Stimulated activated CD8-positive, alpha-beta memory T cell treated with anti-CD3 and anti-CD28 coated beads, Interleukin-4, amount 100 ng/mL, for 4 hours (primary cell): ENCODE measurements at places on chromosomes 5 and 9.

GRCh38 chr5:81425569-81425968, 31.6 kb upstream of the ACOT12 start:
- no peak for DNase-seq

DNA sequence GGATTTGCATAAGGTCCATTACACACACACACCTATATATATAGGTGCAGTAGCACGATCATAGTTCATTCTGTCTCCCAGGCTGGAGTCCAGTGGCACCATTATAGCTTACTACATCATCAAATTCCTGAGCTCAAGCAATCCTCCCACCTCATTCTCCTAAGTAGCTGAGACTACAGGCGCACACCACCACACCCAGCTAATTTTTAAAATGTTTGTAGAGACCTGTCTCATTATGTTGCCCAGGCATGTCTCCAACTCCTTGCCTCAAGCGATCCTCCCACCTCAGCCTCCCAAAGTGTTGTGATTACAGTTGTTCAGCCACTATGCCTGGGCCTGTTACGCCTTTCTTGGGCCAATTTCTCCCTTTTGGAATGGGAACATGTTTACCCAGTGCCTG, 39.7 kb downstream of the DNAJB5 start:
- no peak for DNase-seq

GRCh38 chr5:39226558-39226957, 7.2 kb upstream of the FYB1 start:
- no peak for DNase-seq

DNA sequence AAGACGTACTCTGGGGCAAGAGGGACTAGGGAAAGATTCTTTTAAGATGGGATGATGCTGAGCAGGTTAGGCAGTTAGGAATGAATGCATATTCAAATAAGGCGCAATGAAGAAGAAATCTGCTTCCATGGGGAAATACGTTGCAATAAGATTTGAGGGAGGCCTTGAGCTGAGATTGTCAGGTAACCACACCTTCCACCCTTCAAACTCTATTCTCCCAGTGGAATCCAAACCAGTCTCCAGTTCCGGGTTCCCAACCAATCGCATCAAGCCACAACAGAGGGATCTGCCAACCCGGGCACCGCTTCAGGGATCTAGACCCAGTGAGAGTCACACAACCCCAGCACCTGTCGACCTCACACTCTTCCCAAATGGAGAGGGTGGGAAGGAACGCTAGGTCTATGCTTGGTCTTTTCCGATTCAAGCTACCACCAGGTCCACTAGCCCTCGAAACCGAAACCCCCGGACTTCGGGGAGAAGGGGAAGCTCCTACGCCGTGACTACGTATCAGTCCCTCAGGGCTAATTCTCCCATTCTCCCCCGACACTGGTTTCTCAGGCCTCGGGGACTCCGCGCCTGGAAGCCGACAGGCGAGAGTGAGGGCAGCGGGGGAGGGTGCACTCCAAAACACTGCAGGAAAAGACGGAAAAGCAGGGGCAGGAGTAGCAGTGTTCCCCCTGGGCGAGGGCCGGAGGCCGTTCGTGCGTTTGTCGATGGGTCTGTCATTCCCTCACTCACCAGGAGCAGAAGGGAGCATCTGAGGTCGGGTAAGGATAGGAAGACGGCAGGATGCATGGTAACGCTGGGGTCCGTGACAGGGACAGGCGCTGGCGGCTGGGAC, 534 bp downstream of the ERP44 start:
- no peak for DNase-seq

DNA sequence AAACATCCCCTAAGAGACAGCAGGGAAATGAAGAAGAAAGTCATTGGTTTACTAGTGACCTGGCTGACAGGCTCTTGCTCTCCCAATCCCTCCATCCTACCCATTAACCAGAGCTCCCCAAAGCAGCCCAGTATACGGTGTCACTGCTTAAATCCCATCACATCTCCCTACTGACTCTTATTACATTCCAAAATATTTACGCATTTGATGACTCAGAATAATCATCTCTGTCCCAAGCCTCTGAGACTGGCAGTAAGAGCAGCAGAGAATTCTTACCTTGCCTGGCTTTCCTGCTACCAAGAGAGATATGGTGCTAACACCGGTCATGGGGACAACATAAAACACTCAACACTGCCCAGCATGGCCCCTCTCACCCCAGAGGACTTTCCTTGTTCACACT, 20.2 kb upstream of the WHRN start:
- no peak for DNase-seq

GRCh38 chr5:68440651-68441050, 225.1 kb downstream of the PIK3R1 start:
- DNase-seq, result no peak

DNA sequence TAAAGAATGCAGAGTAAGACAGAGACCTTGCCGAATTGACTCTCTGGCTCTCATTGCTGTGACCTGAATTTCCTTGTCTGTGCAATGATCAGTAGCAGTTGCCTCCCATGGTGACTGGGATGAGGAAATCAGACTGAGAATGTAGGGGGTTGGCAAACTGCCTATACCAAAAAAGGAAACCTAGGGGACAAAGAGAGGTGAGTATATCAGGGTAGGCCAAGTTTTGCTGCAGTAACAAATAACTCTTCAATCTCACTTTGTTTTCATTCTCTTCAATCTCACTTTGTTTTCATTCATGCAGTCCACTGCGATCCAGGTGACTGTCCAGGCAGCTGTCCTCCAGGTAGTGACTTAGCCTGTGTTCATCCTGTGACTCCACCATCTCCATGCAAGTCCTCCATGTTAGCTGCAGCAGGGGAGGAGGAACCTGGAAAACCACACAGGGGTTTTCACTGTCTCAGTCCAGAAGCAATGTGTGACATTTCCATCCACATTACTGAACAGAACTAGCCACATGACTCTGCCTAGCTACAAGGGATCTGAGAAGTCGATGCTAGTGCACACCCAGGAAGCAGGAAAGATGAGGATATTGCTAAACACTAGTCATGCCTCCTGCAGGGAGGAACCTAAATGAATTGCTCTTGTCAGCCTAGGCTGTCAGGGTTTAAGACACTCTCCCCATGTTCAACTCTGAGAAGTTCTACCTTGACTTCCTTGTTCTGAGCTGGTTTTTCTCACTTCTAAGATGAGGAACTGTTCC, 26.0 kb downstream of the TMEM174 start:
- DNase-seq, result no peak

DNA sequence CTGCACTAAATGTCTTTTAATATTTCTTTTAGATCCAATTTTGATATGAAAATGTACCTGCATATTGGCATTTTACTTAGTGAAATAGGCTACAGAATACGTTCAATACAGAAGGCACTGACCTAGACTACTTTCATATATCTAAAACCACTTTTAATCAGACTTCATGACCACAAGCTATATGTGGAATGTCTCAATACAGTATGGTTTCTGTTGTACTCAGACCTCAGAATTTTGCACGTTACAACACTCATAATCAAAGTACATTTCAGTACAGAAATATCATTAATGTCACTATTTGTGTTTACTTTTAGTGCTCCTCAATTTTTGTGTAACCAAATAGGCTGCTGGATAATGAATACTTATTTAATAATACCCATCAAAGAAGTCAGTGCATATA, 74.8 kb downstream of the MEF2C start:
- DNase-seq, result no peak

DNA sequence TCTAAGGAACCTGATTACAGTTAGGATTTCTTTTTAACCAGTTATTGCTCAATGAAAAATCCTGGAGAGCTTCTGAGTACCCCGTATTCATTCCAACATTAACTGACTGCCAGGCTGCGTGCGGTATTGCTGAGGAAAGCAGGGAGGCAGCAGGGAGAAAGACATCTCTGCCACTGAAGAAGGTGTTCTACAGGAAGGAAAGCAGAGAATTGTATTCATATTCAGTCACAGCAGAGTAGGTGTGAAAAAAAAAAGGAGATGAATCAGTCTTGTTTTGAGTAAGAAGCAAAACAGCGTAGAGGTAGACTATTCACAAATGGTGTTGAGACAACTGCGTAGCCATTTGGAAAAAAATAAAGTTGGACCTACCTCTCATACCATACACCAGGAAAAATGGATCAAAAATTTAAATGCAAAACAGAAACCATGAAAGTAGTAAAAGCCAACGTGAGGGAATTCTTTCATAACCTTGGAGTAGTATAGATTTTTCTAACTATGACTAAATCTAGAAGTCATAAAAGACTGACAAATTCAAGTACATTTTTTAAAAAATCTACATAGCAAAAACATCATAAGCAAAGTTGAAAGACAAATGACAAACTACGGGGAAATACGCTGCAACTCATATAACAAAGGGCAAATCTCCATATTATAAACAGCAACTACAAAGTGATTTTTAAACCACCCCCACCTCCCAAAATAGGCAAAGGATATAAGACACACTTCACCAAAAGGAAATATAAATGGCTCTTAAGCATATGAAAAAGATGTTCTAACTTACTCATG, 9.9 kb upstream of the NR4A3 start:
- DNase-seq, result no peak

- DNase-seq, result no peak
Observed at GRCh38 chr9:128615571-128615970, 41.1 kb downstream of the DYNC2I2 start.

DNA sequence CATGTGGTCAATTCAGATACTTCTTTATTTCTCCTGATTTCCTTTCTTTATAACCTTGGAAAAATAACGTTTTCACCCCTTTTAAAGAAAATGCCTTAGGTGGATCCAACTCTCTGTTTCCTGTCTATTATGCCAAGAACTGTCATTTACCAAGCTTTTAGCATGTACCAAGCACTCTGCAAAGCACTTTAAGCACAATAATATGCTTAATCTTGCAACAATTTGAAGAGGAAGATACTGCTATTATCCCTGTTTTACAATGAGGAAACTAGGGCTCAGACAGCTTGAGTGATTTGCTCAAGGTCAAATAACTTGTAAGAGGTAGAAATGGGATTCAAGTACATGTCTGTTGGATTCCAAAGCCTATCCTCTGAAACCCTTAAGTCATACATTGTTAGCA, 224.8 kb upstream of the IL12B start:
- no peak for DNase-seq

- DNase-seq, result no peak
Observed at GRCh38 chr9:112550531-112550930, 63.9 kb downstream of the KIAA1958 start.

GRCh38 chr5:67526793-67527192, 330.2 kb upstream of the CD180 start:
- DNase-seq, result no peak

GRCh38 chr5:149679876-149680809, 50.0 kb upstream of the PPARGC1B start:
- no peak for DNase-seq

DNA sequence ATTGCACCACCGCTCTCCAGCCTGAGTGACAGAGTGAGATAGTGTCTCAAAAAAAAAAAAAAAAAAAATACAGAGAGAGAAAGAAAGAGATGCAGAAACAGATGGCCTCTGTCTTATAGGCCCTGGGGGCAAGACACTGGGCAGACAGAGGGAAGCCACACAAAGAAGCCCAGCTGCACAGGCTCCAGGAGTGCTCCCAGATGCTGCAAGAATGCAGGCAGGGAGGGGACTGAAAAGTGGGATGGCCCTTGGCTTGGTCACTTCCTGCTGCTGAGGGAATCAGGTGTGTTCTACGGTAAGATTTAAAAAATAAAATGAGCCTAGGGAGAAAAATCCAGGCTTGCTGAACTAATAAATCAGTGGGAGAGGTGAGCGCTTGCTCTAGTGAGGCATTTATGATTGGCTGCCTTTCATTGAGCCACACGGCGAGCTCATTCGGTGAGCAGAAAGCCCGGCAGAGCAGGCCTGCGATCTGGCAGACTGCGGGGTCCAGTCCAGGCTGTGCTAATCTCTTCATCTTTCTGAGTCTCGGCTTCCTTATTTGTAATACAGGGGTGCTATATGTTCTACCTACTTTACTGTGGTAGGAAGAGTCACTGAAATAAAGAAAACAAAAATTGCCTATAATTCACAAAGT, 80.6 kb downstream of the RAD23B start:
- DNase-seq, result no peak

GRCh38 chr5:149616727-149617285, 35.5 kb downstream of the ARHGEF37 start:
- no peak for DNase-seq

GRCh38 chr9:91500509-91501014, 76.9 kb upstream of the NFIL3 start:
- DNase-seq, result no peak

DNA sequence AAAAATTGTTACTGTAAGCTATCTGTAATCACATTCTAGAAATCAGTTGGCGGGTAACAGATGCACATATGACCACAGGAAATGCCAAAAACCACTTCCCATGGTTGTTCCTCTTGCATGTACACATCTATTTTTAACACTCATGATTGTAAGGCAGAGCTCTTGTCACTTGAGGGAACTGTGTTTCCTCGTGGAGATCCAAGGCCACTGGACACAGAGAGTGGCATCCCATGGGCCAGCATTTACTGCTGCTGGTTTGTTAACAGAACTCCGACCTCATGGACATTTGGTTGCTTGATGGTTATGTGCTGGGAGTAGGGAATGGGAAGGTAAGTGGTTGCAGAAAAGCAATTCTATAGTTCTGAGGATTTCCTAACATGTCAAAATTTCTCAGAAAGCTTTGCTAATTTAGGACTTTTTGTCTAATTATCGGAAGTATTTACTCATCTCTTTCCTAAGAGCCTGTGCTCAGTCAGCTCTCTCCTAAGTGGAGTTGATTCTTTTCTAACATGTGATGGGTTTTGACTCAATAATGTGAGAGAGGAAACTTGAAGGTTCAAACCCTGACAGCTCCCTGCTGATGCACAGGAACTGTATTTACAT, 202.0 kb upstream of the NR3C1 start:
- no peak for DNase-seq

- DNase-seq, result no peak
Observed at GRCh38 chr5:95866435-95867040, 44.0 kb upstream of the GLRX start.

DNA sequence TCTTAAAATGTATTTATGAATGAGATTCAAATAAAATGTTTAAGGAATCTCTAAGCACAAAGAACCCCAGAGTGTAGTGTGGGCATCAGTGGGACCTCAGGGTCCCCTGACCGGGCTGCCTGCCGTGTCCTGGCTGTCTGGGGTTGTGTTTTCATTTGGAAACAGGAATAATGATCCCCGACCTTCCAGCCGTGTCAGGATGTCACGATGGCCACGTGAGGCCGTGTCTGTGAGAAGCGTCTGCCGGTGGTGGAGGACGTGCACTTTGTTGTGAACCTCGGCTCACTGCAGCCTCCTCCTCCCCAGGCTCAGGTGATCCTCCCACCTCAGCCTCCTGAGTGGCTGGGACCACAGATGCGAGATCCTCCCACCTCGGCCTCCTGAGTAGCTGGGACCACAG, 4.3 kb downstream of the TRAF2 start:
- DNase-seq, result no peak

GRCh38 chr5:73312872-73313510, 135.6 kb downstream of the FOXD1 start:
- no peak for DNase-seq

DNA sequence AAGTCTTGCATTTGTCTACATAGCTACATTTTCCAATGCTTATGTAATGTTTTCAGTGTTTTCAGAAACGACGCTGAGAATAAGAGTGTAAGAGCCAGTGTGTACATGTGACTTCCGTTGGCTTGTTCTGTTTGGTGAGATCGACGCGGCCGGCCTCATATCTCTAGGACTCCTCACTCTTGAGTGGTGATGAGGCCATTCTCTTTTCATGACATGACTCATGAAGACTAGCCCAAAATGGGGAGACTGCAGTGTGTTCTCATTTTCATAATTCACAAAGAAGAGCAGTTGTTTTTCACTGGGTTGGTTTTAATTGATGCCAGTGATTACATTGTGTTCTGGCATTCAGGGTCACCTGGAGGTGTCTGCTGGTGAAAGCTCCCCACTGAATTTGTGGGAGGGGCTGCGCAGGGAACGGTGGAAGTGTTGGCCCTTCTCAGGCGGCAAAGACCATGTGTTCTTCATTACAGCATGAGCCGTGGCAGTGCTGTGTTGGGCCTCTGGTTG, 131.5 kb upstream of the OTULINL start:
- DNase-seq, result no peak
